ENCODE measurements at places on chromosomes 2 and 18.

DNA sequence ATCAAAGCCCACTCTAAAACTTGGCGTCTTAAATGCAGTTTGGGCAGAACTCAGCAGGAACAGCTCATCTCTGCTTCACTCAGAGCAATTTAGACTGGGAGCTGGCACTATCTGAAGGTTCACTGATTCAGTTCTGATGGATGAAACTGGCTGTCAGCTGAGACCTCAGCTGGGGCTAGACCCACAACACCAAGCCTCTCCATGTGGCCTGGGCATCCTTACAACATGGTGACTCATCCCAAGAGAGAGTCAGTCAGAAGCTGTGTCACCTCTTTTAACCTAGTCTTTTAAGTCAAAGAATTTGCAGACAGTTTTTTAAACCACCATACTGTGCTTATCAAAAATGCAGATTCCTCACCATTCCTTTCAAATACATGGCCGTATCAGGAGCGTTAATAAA, 62.6 kb upstream of the ZNF397 start:
- no peak for DNase-seq

GRCh38 chr2:99960790-99961189, 181.6 kb downstream of the AFF3 start:
- no peak for DNase-seq

DNA sequence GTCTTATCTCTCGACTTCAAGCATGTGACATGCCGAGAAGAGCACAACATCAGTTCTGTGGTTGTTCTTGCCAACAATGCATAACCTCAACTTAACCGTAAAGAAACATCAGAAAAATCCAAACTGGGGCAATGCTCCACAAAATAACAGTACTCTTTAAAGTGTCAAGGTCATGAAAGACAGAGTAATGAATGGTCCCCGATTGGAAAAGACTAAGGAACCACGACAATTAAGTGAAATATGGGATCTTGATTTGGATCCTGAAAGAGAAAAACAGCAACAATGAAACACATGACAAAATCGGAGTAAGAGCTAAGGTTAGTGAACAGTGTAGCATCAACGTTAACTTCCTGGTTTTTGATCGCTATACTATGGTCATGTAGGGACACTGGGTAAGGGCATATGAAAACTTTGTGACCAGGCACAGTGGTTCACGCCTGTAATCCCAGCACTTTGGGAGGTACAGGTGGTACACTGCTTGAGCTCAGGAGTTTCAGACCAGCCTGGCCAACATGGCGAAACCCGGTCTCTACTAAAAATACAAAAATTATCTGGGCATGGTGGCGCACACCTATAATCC, 55.2 kb downstream of the UNC50 start:
- no peak for DNase-seq

DNA sequence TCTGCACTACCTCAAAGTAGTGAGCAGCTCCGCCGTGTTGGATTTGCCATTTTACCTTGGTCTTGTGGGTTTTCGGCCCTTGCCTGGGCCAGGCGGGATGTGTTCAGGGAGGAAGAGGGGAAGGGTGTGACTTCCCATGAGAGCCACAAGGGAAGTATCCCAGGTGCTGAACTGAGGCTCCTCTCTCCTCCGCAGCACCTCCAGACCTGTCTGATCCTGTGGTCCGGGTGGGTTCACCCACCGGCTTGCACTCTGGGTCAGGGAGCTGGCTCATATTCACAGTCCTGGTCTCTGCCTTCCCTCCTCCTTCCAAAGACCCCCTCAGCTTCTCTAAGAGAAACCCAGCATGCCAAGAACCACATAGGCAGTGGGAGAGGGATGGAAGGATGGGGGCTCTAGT, 235.8 kb downstream of the SEPTIN10 start:
- no peak for DNase-seq

GRCh38 chr2:181680937-181681811, 857 bp upstream of the NEUROD1 start:
- no peak for DNase-seq

- peak; percentile 21 for DNase-seq
These were observed 17.0 kb upstream of the SCYGR1 start for GRCh38 chr2:227404585-227405271.

DNA sequence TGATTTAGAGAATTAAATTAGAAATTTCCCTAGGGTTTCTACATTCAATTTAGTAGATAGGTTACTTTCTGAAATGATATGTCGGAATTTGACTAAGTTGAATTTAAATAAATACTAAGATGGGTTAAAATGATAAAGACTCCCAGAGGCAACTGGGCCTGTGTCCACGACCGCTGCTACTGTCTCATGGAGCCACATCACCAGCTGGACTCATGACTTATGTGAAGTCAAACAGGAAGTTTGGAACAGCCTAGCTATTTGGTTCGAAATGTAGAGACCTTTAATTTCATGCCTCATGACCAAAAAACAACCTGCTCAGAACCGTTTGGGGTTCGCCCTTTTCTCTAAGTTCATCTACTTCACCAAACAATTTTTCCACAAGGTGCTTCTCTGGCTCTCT, 22.2 kb downstream of the GRHL1 start:
- DNase-seq, result no peak
